ENCODE measurements at places on chromosomes 3 and 15. TPM values are rescaled to one million over a fixed set of nuclear protein-coding genes. Genes with fewer than 3 reads are reported as not detected.

DNA sequence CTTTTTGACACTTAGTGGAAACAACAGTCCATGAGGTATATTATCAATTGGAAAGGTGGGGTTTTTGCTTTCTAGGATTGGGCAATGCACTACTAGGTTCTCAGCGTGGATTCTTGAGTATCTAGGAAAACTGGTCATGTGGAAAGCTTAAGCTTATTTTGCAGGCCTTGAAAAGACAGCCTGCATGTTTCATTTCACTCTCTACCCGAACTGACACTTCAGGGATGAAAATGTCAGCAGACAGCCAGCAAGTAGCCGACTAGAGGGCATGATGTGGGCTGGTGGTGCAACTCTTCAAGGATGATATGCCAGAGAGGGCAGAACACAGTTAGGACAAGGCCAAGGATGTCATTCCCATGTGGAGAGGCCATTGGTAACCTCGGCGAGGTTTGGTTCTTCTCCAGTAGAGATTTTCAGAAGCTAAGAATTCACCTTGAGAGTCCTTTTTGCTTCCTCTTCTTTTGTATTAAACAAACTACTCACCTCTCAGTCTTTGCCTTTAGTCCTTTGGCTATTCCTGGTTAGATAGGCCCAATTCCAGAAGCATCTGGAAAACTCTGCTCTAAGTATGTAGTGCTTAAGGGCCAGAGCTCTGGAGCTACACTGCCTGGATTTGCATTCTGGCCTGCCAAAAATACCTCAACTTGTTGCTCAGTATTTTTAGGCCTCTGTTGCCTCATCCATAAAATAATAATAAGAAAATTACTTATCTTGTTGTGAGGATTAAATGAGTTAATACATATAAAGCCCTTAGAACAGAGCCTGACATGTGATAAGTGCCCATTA is 17.9 kb downstream of the LPP start:
- no peak for DNase-seq

GRCh38 chr3:48194446-48195071 is 6.3 kb upstream of the CDC25A start:
- DNase-seq: no peak

GRCh38 chr3:31077021-31077601 is 182.7 kb upstream of the GADL1 start:
- no peak for DNase-seq

DNA sequence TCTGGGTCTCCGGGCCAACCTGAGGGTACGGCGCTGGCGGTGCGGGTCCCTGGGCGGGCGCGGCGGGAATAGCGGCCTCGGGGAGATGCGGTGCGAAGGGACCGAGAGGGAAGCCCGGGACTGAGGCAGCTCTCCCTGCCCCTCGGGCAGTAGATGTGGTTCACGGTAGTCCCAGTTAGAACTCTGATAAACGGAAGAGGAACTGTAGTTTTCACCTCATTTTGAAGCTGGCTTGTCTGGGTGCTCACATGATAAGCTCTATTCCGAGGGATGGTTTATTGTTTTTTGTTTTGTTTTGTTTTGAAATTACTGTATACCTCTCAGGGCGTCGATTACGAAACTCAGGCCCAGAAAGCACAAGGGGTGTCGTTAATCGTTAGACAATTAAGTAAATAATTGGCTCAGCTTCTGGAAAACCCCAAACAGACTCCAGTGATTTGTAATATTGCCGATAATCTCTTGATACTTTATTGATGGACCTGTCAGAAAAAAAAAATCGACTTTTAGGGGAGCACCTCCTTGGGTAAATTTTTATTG is 413 bp downstream of the NUSAP1 start:
- peak; percentile 57 for DNase-seq

GABRR3 gene
- not detected for polyA plus RNA-seq

GRCh38 chr3:55875113-55875512 is 388.0 kb upstream of the WNT5A start:
- DNase-seq: no peak

GOLGA6L2 gene
- polyA plus RNA-seq: not detected

- no peak for DNase-seq
These were observed 100.8 kb downstream of the SLCO3A1 start for GRCh38 chr15:91954292-91954691.

- no peak for DNase-seq
These were observed 317.3 kb upstream of the ARPP21 start for GRCh38 chr3:35322070-35322469.

LZTFL1 gene
- 11.1 TPM for polyA plus RNA-seq

CHCHD6 gene
- polyA plus RNA-seq: 5.6 TPM

- no peak for DNase-seq
These were observed 54.0 kb downstream of the KCNH8 start for GRCh38 chr3:19202303-19202702.

- DNase-seq: no peak
These were observed 90.7 kb downstream of the IMPG2 start for GRCh38 chr3:101229681-101230080.

CYFIP1 gene
- 1.1 TPM for polyA plus RNA-seq

- DNase-seq: no peak
These were observed 176.6 kb downstream of the PLCH1 start for GRCh38 chr3:155568295-155568694.
